ENCODE measurements at places on chromosomes 16 and 17.

DNA sequence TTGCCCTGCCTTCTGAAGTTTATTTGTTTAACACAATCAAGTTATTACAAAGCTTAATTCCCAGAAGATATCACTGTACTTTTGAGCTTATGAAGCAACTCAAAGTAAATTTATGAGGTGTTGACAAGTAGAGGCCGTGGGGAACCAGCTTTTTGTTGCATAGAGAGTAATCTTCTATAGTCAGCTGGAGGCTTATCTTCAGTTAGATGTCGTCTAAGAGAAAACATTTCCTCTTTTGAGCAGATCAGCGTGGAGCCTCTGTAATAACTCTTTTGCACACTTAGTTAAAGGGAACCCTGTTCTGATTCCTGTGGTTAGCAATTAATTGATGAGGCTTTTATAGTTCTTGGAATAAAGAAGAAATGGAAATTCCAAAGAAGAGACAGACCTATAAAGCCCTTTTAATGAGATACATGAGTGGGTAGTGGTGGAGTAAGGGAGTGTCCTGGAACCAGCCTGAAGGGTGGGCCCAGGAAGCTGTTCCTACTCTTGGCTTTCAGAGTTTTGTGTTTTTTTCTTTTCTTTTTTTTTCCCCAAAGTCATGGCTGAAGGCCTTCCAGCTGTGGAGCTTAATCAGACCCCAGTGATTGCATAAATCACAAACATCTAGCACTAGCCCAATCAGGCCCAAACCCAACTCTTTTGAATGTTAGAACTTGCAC is 28.9 kb upstream of the MAP3K14 start:
- no peak for DNase-seq

DNA sequence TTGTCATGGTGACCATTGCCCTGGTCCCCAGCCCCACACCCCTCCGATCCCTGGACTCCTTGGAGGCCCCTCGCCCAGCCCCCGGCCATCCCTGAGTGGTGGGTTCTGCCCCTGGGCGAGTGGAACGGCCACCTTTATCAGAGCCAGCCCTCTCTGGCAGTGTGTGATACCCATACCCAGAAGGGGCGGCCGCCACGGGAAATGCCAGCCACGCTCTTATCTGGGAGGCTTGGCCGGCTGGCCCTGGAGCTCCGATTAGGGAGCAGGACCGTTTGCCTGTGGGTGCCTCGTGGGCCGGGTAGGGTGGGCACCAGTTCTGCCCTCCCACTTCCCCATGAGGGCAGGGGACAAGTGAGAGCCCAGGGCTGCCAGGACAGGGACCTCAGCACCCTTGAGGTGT is 58.3 kb upstream of the ZC3H18 start:
- no peak for DNase-seq

DNA sequence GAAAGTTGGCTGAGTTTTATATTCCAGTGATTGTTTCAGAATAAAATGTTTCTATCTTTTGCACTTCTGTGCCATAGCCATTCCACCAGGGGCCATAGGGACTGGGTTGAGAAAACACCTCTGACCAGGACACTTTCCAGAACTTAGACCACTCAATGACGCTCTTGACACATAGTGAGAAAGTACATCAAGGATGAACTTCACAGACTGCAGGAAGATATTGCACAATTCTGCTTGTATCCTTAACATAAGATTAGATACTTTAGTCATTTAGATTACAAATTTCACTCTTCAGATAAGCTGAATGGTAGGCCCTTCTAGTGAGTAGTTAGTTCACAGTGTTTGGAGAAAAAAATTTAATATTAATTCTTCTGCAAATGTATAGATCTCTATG is 13.0 kb upstream of the MPHOSPH6 start:
- DNase-seq = no peak

GRCh38 chr17:17051791-17052461 is 9.7 kb downstream of the MPRIP start:
- no peak for DNase-seq

GRCh38 chr16:14292051-14292825 is 221.1 kb downstream of the MRTFB start:
- no peak for DNase-seq

GRCh38 chr17:17765359-17766076 is 71.3 kb downstream of the SREBF1 start:
- no peak for DNase-seq

DNA sequence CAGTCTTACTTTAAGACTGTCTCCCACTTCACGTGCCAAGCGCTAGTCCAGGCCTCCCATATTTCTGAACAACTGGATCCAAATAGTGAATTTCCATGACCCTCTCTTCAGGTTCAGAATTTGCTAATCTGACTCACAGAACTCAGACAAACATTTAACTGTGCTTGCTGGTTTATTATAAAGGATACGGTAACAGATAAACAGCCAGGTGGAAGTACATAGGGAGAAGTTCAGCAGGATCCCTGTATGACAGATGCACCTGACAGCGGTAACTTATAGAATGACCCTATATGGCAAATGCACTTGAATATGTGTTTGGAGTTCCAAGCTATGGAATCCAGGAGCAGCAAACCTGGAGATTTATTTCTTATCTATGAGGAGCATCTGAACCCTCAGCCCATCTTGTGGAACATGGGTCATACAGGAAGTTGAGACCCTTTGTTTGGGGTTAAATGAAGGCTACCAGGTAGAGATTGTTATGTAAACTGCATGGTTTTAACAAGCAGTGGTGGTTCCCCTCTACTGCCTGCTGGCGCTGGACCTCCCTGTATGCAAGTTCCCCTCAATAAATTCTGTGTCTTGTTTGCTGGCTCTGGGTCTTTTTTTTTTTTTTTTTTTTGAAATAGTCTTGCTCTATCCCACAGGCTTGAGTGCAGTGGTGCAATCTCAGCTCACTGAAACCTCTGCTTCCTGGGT is 622.6 kb downstream of the KCNJ2 start:
- no peak for DNase-seq

- peak; percentile 24 for DNase-seq
Measured at GRCh38 chr17:4485676-4486646, 12.7 kb upstream of the SPNS2 start.

- DNase-seq = no peak
Measured at GRCh38 chr16:75781683-75782343, 55.5 kb upstream of the CPHXL start.

DNA sequence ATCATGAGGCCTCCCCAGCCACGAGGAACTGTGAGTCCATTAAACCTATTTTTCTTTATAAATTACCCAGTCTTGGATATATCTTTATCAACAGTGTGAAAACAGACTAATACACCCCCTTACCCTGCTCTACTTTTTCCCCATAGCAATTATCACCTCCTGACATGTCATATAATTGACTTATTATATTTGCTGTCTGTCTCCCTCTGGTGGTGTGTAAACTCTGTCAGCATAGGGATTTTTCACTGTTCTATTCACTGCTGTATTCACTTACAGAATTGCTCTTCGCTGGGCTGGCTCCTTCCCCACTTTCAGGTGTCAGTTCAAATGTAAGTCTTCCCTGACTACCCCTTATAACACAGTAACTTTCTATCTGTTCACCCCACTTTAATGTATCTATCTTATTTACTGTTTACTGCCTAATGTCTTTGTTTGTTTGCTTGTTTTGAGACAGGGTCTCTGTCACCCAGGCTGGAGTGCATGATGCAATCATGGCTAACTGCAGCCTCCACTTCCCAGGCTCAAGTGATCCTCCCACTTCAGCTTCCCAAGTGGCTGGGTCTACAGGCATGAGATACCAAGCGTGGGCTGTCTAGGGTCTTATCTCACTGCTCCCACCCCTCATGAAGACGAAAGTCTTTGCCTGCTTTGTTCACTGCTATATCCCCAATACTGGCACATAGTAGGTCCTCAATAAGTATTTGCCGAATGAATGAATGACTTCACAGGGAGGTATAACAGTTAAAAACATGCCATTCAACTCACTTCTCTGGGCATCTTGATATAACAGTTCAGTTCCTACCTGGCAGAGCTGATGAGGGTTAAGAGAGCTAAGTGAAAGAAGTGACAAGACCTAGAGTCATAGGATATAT is 52.4 kb upstream of the CDH3 start:
- DNase-seq = no peak

GRCh38 chr16:79429381-79430190 is 171.0 kb downstream of the MAF start:
- no peak for DNase-seq

GRCh38 chr17:82602986-82603710 is 45.1 kb downstream of the WDR45B start:
- DNase-seq = no peak

- no peak for DNase-seq
Measured at GRCh38 chr16:85924675-85925074, 25.7 kb downstream of the IRF8 start.

- peak; percentile 90 for DNase-seq
Measured at GRCh38 chr16:1929578-1930337, 11.5 kb upstream of the HS3ST6 start.

GRCh38 chr17:12730421-12730820 is 58.9 kb upstream of the ARHGAP44 start:
- no peak for DNase-seq

- no peak for DNase-seq
Measured at GRCh38 chr17:56506349-56506748, 87.2 kb upstream of the NOG start.

DNA sequence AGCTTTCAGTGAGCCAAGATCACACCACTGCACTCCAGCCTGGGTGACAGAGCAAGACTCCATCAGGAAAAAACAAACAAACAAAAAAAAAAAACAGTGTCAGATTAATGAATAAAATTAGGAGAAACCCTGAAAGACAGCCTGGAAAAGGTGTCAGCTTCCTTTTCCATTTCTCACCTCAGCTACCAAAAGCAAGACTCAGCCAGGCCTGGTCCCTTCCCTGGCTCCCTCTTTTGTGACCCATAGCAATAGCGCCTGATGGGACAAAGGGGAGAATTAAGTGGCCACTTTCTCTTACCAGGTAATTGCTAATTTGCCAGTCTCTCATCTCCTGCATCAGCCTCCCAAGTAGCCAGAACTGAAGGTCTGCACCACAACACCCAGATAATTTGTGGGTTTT is 3.9 kb upstream of the THRA start:
- DNase-seq = no peak

GRCh38 chr17:19742495-19742894 is 5.6 kb downstream of the ALDH3A1 start:
- DNase-seq = no peak

DNA sequence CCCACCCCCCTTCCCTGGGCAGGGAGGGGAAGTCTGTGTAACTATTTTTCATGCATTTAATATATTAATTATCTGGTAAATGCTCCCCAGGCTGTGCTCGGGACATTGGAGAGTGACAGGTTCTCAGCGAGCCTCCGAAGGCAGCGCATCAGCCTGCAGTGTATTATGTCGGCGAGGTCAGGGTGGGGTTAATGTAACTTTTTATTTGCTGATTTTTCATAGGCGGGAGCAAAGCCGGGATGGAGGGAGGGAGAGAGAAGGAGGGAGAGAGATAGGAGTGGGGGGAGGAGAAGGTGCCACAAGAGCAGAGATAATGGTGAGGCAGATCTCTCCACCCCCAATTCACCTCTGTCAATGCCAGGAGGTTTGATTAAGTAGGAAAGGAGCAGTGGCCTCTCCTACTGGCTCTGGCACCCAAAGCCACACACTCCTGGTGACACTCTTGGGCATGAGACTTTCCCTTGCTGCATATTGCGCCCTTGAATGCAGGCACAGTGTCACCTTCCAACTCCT is 104.0 kb downstream of the MRM1 start:
- DNase-seq = no peak

DNA sequence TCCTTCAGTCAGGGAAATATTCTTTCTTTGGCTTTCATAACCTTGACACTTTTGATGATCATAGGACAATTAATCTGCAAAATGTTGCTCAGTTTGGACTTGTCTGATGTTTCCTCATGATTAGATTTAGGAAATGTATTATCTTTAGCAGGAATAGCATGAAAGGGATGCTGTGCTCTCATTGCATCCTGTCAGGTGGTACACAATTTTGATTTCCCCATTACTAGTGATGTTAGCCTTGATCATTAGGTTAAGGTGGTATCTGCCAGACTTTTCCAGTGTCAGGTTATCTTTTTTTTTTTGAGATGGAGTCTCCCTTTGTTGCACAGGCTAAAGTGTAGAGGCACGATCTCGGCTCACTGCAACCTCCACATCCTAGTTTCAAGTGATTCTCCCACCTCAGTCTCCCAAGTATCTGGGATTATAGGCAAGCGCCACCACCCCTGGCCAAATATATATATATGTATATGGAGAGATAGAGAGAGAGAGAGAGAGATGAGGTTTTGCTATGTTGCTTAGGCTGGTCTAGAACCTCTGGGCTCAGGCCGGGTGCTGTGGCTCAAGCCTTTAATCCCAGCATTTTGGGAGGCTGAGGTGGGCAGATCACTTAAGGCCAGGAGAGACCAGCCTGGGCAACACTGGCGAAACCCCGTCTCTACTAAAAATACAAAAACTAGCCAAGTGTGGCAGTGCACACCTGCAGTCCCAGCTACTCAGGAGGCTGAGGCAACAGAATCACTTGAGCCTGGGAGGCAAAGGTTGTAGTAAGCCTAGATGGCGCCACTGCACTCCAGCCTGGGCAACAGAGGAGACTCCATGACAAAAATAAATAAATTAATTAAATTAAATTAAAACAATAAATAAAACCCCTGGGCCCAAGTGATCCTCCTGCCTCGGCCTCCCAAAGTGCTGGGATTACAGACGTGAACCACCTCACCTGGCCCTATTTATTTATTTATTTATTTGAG is 15.8 kb upstream of the CAVIN1 start:
- no peak for DNase-seq

GRCh38 chr16:50610331-50611262 is 62.4 kb downstream of the NKD1 start:
- no peak for DNase-seq

DNA sequence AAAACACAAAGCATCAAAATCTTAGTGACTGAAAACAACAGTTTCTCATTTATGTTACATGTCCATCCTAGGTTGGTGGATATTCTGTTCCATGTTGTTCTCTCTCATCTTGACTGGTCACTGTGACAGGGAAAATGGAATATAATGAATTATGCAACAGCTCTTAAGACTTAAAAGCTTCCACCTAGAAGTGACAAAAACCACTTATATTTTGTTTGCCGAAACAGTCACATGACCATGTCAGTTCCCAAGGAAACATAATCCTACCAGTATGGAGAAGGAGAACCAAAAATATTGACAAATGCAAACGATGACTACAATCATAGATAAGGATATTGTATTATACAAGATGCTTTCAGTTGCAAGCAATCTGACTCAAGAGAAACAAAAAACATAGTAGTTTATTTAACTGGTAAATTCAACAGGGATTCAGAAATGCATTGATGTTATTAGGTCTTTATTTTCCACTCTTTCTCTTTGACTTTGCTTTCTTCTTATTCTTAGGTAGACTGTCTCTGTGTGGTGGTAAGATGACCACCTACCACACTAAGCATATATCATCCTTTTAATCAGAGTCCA is 103.8 kb downstream of the SSH2 start:
- no peak for DNase-seq

Measured in activated T-helper 1 cell treated with anti-CD3 and anti-CD28 coated beads, Interleukin-2, amount 50 U/mL, for 16 hours (primary cell).